Kidney epithelial cell (primary cell): ENCODE measurements at places on chromosomes 6 and 20. TPM values are rescaled to one million over a fixed set of nuclear protein-coding genes. Genes with fewer than 3 reads are reported as not detected.

The PXDC1 gene
- total RNA-seq = 92.4 and 99.1 TPM in 2 replicates

The CST7 gene
- not detected in 2 replicates for total RNA-seq

The GMPR gene
- total RNA-seq = 0.96 and 2.5 TPM in 2 replicates

The CCDC170 gene
- total RNA-seq = 0.14 TPM in 1 of 2 replicates, not detected in the other

The CLIC5 gene
- total RNA-seq = 3.2 and 3.5 TPM in 2 replicates

The EBF4 gene
- total RNA-seq = 8.1 and 9.7 TPM in 2 replicates

The BPIFA1 gene
- total RNA-seq = not detected in 2 replicates

The TRIM15 gene
- total RNA-seq = not detected in 2 replicates

The CDH26 gene
- 0.29 and 0.48 TPM in 2 replicates for total RNA-seq

The SIRPG gene
- not detected in 2 replicates for total RNA-seq

The SUMO4 gene
- total RNA-seq = 0.96 TPM in 1 of 2 replicates, not detected in the other

The ADGRF1 gene
- 5.3 and 8.8 TPM in 2 replicates for total RNA-seq

The HIVEP1 gene
- 35.5 and 45.4 TPM in 2 replicates for total RNA-seq

The TBCC gene
- 55.2 and 57.0 TPM in 2 replicates for total RNA-seq

The HS3ST5 gene
- 0.14 and 0.25 TPM in 2 replicates for total RNA-seq

The HTR1B gene
- 1.5 and 2.3 TPM in 2 replicates for total RNA-seq

The CLPSL1 gene
- total RNA-seq = not detected in 2 replicates

The LAMA2 gene
- 1.1 and 1.4 TPM in 2 replicates for total RNA-seq

The ZNF512B gene
- 10.8 TPM in 2 replicates for total RNA-seq

The SOX18 gene
- 0.04 and 0.07 TPM in 2 replicates for total RNA-seq

The SSTR4 gene
- not detected in 2 replicates for total RNA-seq

The SYNDIG1 gene
- 0.41 and 0.67 TPM in 2 replicates for total RNA-seq

The USP49 gene
- total RNA-seq = 1.8 and 2.4 TPM in 2 replicates

The MEP1A gene
- total RNA-seq = not detected in 2 replicates

The KIAA1586 gene
- total RNA-seq = 5.7 and 6.6 TPM in 2 replicates

The SRSF12 gene
- total RNA-seq = 8.3 and 10.1 TPM in 2 replicates

The CCN5 gene
- total RNA-seq = not detected in 2 replicates

The TINAG gene
- 0.75 and 1.3 TPM in 2 replicates for total RNA-seq

The TFAP2B gene
- 0.14 and 0.42 TPM in 2 replicates for total RNA-seq

The TRIM27 gene
- total RNA-seq = 101 and 119 TPM in 2 replicates

The SLC44A4 gene
- total RNA-seq = 17.7 and 26.1 TPM in 2 replicates

The EDN1 gene
- 53.3 and 59.8 TPM in 2 replicates for total RNA-seq

The CEP85L gene
- 3.3 and 3.6 TPM in 2 replicates for total RNA-seq

The RBBP8NL gene
- 0.34 TPM in 1 of 2 replicates, not detected in the other for total RNA-seq

The MAS1 gene
- not detected in 2 replicates for total RNA-seq

The C6orf58 gene
- total RNA-seq = not detected in 2 replicates

The ACTL10 gene
- 3.1 and 3.6 TPM in 2 replicates for total RNA-seq

The B3GAT2 gene
- not detected in 2 replicates for total RNA-seq

The KCNQ2 gene
- 0.04 and 0.21 TPM in 2 replicates for total RNA-seq

The CST1 gene
- total RNA-seq = not detected in 2 replicates

The NHSL1 gene
- total RNA-seq = 11.5 and 19.8 TPM in 2 replicates

The CST3 gene
- 303 and 381 TPM in 2 replicates for total RNA-seq

The MEI4 gene
- total RNA-seq = 0.21 TPM in 1 of 2 replicates, not detected in the other

The FOXQ1 gene
- 6.8 and 6.9 TPM in 2 replicates for total RNA-seq

The KCNQ5 gene
- total RNA-seq = 1.9 and 2.5 TPM in 2 replicates

The NRN1 gene
- 0.34 and 3.1 TPM in 2 replicates for total RNA-seq

The SNX9 gene
- total RNA-seq = 66.5 and 67.3 TPM in 2 replicates

The CRISP2 gene
- total RNA-seq = not detected in 2 replicates

The C6orf15 gene
- total RNA-seq = 0.62 and 0.79 TPM in 2 replicates

The BTNL2 gene
- total RNA-seq = not detected in 2 replicates

The MOXD1 gene
- 20.3 and 22.6 TPM in 2 replicates for total RNA-seq

The GSS gene
- 64.8 and 71.8 TPM in 2 replicates for total RNA-seq

The MROH8 gene
- total RNA-seq = 0.13 and 1.4 TPM in 2 replicates

The SLC17A3 gene
- not detected in 2 replicates for total RNA-seq

The CCM2L gene
- not detected in 2 replicates for total RNA-seq

The TRAPPC3L gene
- total RNA-seq = not detected in 2 replicates
